ENCODE measurements at places on chromosomes 6 and 20.

DNA sequence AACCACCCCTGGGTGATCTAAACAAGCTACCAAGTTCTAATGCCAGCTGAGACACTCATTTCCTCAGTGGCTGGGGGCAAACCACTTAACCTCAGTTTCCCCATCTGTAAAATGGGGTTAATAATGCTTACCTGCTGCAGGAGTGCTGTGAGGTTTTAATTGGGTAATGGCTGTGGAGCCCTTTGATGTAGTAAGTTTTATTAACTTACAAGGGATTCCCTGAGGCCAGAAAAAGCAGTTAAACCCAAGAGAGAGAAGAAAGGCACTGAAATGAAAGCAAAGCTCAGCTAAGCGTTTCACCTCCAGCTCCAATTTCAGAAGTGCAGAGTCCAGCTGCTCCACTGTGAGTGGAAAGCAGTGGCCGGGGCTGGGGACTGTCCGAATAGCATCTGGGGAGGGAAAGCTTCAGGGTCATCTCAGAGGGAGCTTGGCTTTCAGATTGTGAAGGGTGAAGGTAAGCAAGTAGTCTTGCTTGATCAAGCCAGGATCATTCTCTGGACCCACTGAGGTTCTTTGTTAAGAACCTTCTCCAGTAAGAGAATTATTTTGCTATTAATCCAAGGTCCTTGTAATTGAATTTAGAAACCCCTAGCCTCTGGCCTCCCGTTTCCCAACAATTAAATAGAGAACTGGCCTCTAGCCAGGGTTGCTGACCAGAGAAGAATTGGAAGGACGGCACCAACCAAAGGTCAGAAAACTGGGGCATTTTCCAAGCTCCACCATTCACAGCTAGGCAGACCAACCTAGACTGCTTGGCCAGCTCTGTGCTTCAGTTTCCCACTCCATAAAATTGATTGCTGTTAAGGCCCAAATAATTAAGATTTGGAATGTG lies 20.9 kb upstream of the TCP11 start:
- no peak for DNase-seq

GRCh38 chr20:21189761-21190523 lies 64.1 kb downstream of the KIZ start:
- DNase-seq: no peak

GRCh38 chr6:42429042-42429585 lies 22.6 kb downstream of the TRERF1 start:
- no peak for DNase-seq

- no peak for DNase-seq
Measured at GRCh38 chr6:72559555-72559954, 62.3 kb upstream of the KCNQ5 start.

- DNase-seq: no peak
Measured at GRCh38 chr20:35145141-35145564, 2.0 kb downstream of the EDEM2 start.

- DNase-seq: no peak
Measured at GRCh38 chr6:132412656-132413498, 11.6 kb upstream of the MOXD1 start.

GRCh38 chr6:133764754-133765208 lies 124.1 kb upstream of the TCF21 start:
- DNase-seq: no peak

DNA sequence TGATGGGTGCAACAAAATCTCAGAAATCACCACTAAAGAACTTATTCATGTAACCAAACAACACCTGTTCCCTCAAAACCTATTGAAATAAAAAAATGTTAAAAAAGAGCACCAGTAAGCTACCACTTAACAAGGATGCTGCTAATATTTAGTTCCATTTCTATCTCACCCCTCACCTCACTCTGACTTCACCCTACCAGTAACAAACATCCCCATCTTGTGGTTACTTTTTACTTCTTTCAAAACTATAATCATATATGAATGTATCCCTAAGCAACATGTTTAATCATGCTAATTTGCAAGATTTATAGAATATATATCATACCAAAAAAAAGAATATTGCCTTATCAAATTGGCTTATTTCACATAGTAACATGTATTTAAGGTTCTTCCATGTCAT lies 27.4 kb upstream of the SLC24A3 start:
- DNase-seq: no peak

DNA sequence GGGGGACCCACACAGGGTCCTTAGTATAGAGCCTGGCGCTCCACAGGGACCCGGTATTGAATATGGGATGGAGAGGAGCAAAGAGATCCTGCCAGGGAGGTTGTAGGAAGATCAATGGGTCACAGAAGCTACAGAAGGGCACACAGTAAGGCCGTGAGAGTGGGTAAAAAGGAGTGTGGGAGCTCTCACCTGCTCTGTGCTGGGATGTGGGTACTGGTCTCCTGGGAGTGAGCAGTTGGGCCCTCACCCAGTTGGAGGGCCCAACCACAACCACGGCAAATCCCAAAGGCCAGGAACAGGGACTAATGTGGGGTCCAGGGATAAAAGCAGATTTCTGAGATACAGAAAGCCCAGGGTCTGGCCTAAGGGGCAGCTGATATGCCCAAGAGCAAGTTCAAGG lies 73.4 kb upstream of the RNF24 start:
- no peak for DNase-seq

GRCh38 chr20:51070621-51071020 lies 47.7 kb upstream of the KCNG1 start:
- DNase-seq: no peak

DNA sequence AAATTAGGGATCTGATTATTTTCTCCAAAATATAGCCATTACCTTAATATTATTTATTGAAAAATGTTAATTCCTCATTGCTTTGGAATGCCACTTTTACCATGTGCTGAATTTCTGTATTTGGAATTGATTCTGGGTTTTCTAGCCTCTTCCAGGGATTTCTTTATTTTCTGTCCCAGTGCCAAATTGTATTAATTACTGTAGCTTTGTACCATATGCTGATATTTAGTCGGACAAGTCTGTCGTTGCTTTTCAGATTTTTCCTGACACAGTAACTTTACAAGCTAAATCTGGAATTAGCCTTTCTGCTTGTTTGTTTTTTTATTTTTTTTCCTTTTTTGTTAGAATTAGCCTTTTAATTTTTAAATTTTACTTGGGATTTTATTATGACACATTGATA lies 10.9 kb upstream of the TMEM14B start:
- DNase-seq: no peak

- DNase-seq: no peak
Measured at GRCh38 chr6:10421158-10421920, 6.5 kb upstream of the TFAP2A start.

DNA sequence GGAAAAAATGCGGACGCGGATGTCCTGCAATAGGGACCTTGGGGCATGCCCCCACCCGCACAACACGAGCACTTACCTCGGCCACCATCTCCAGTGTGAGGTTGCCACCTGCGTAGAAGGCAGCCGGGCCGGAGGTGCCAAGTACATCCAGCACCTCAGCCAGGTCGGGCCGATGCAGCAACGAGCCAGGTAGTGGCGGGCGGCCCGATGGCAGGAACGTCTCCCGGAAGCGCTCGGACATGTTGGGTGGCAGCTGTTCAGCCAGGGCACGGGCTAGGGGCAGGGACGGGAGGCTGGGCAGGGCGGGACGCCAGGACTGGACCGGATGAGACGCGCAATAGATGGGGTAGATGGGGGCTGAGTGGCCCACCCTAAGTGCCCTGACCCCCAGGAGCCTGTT lies 13.3 kb downstream of the GGT7 start:
- no peak for DNase-seq

DNA sequence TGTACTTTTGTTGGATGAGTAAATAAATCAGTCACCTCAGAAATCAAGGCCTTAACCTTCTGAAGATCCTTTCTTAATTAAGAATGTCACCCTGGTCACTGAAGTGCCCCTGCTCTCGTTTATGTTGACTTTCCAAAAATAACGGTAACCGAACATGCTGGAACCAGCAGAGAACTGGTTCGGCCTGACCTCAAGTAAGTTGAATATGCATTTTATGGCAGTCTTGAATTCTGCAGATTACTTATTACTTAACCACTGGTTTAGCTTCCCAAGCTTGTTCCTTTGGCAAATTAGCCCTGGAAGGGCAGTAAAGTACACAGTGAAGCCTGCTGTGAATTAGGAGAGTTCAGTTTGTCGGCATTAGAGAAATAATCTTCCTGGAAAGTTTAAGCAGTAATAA lies 12.2 kb downstream of the MAPRE1 start:
- DNase-seq: no peak

DNA sequence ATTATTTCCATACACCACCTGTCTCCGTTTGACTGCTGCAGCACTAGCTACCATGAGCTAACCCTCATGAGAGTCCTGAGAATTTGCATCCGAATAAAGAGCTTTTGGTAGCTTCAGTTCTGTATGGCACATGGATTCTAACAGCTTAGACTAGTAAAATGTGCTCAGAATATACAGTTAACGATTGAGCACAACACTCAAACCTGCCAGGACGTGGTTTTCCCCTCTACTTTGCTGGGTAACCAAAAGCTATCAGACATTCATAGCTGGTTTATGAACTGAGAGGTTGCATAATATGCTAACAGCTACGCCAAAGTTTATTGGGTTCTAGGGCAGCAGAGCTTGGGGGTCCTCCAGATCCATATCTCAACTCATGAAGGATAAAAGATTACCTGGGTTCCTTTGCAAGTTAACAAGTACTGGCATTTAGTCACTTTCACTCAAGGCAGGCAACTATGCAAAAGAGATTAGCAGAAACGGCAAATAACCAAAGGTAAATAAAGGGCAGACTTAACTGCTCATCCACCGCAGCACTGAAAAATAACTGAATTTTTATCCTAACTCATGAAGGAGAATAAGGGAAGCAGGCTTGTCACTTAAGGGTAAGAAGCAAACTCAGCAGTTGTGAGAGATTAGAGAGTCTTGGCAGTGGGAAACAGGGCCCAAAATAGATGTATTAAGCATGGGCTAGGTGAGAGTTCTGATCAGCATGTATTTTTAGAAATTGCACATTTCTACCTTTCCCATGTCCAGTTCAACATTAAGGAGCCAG lies 29.4 kb downstream of the NUDT3 start:
- no peak for DNase-seq

- no peak for DNase-seq
Measured at GRCh38 chr6:45801471-45802289, 214.0 kb downstream of the CLIC5 start.

- no peak for DNase-seq
Measured at GRCh38 chr6:27767851-27768250, 144.3 kb downstream of the OR2B2 start.
